Astrocyte of the spinal cord (primary cell): ENCODE measurements at places on chromosomes 4 and X.

- no peak for DNase-seq
Measured at GRCh38 chrX:2657532-2658113, 33.5 kb upstream of the CD99 start.

- DNase-seq = no peak
Measured at GRCh38 chr4:102253860-102254259, 91.4 kb downstream of the SLC39A8 start.

- DNase-seq = no peak
Measured at GRCh38 chr4:2696423-2696822, 59.7 kb downstream of the TNIP2 start.

DNA sequence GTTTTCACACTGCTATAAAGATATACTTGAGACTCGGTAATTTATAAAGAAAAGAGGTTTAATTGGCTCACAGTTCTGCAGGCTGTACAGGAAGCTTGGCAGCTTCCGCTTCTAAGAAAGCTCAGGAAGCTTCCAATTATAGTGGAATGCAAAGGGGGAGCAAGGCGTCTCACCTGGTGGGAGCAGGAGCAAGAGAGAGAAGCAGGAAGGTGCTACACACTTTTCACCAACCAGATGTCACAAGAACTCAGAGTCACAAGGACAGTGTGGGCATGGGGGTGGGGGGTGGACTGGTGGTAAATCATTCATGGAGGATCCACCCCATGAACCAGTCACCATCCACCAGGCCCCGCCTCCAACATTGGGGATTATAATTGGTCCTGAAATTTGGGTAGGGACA is 22.8 kb downstream of the HMGB2 start:
- DNase-seq = no peak

GRCh38 chrX:118251271-118251670 is 94.6 kb upstream of the WDR44 start:
- DNase-seq = no peak

DNA sequence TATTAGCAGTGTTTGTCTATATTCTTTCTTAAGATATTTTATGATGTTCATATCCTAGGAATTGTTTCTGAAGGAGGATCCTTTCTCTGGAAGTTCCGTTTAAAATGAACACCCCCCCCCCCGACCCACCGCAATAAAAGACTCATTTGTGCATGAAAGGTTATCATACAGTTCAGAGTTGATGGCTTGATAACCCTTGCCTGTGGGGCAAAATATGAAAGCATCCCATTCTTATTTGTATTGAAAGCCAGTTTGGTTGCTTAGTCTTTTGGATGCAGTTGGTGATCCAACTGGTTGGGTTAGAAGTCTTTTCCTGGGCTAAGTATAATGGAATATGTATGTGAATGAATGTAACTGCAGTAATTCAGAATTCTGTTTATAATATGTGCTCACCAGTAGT is 8.3 kb downstream of the INTS6L start:
- no peak for DNase-seq

- DNase-seq = no peak
Measured at GRCh38 chr4:141660880-141661279, 24.5 kb downstream of the IL15 start.

DNA sequence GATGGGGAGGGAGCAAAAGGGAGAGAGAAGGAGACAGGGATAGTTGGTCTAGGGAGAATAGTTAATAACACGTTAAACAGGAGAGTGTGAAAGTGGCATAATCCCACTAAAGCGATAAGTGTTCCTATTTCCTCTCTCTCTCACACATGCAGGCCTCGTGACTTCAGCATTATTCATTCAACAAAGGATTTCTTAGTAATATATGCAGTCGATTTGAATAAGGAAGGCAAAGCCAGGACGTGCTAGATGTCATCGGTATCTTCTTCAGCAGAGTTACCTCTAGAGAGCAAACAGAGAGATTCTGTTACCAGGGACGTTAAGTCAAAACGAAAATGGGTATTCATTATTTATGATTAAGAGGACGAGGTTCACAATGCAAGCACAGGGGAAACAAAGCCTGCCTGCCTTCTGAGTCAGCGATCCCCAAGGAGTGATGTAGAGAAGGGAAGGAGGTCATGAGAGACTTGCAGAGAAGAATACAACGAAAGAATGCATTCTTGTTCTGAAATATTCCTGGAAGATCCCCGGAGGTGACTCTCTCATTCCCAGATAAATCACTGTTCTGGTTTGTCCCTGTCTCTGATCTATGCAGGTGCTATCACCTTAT is 1048.4 kb downstream of the NLGN4X start:
- no peak for DNase-seq

- no peak for DNase-seq
Measured at GRCh38 chrX:5549512-5549911, 679.2 kb downstream of the NLGN4X start.

GRCh38 chr4:112060212-112060611 is 85.0 kb upstream of the FAM241A start:
- peak; percentile 10 for DNase-seq

- DNase-seq = no peak
Measured at GRCh38 chrX:68417651-68418050, 15.6 kb downstream of the OPHN1 start.
